HAP-1 (cell line): ENCODE measurements at places on chromosomes 4 and X.

DNA sequence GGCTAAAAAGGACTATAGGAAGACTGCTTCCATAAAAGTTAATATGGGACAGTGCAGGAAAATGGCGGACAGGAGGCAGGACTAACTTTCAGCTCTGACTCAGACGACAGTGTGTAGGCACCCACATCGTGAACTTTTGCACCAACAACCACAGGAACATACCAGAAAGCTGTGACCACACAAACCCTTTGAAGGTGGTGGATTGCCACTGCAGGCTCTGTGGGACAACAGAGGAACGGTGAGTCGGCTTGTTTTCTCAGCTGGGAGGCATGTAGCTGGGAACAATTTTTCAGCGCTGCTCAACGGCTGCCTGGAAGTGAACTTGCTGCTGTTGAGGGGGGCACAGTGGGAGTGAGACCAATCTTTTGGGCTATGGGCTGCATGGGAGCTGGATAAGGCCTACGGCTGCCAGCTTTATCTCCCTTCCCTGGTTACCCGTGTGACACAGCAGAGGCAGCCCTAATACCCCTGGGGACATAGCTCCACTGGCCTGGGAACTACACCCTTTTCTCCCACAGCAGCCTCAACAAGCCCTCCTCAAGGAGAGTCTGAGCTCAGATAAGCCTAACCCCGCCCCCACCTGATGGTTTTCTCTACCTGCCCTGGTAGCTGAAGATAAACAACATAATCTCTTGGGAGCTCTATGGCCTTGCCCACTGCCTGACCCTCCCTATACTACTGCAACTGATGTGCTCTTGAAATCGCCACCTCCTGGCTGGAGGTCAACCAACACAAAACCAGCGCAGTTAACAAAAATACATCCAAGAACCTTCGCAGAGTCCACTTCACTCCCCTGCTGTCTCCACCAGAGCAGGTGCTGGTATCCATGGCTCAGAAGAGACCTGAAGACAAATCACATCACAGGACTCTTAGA lies 1537.0 kb downstream of the C4orf33 start:
- no peak for DNase-seq

DNA sequence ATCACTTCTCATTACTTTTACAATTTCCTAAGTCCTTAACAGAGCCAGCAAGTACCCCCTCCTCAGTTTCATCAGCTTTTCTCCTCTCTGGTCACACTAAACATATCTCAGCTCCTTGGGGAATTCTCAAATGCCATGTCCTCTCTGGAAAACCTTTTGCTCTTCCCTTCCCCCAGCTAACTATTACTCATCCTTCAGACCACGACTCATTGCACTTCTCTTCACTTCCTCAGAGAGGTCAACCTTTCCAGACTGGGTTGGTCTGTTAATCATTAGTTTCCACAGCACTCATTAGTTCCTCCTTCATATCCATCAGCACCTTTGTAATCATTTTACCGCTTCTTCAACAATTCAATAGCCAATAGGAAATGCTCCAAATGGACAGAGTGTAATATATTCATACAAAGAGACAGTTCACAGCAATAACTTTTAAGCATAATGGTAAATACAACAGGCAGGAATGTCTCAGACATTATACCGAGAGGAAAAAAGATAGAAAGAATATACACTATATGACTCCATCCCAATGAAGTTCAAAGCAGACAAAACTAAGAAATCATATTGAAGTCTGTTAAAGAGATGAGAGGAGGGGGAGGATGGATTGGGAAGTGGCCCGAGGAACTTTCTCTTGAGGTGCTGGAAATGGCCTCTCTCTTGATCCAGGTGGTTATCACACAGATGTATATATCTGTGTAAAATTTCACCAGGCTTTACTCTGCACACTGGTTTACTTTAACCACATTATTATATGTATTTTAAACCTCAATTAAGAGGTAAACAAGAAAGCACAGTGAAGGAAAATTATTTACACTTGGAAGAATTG lies 39.6 kb downstream of the DDX60L start:
- no peak for DNase-seq

GRCh38 chr4:48226199-48226598 lies 43.4 kb downstream of the TEC start:
- DNase-seq, result no peak

GRCh38 chr4:4325321-4325720 lies 35.3 kb downstream of the ZBTB49 start:
- DNase-seq, result no peak

GRCh38 chrX:36978886-36979285 lies 29.3 kb upstream of the FAM47C start:
- no peak for DNase-seq

GRCh38 chrX:29826742-29827141 lies 388.6 kb upstream of the MAGEB2 start:
- no peak for DNase-seq

DNA sequence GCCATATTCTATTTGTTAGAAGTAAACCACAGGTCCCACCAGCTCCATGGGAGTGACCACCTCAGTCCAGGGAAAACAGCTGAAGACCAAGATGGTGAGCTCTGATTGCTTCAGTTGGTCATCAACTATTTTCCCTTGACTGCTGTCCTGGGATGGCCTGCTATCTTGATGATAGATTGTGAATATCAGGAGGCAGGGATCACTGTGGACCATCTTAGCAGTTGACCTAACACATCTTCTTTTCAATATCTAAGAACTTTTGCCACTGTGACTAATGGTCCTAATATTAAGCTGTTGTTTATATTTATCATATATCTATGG lies 16.1 kb downstream of the TLR8 start:
- DNase-seq, result no peak

- DNase-seq, result no peak
Observed at GRCh38 chrX:53717205-53717604, 30.7 kb upstream of the HUWE1 start.

DNA sequence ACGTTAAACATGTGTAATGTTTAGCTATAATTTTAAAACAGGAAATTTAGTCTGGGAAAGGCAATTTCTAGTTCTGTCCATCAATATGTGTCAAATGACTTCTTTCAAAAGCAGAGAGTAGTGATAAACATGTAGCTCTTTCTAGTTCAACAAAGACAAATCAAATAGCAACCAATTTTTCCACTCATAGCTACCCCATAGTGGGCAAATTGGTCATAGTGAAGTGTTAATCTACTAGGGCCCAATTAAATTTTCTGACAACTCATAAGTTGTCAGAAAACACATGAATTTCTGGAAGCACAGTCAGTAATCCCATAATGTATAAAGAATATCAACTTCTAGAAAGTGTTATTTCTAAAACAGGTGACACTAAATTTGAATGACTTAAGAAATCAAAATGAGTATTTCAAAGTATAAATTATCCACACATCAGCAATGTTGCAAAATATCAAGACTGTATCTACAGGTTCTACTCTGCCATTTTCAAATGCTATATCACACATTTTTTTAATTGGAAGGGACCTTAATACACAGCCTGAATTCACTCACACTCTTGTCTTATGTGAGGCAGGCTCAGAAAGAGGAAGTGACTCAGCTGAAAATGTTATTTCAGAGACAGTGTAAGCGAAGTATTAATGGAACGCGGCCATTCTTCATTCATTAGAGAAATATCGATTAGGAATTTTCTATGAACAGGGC lies 7.7 kb downstream of the OCIAD2 start:
- no peak for DNase-seq

DNA sequence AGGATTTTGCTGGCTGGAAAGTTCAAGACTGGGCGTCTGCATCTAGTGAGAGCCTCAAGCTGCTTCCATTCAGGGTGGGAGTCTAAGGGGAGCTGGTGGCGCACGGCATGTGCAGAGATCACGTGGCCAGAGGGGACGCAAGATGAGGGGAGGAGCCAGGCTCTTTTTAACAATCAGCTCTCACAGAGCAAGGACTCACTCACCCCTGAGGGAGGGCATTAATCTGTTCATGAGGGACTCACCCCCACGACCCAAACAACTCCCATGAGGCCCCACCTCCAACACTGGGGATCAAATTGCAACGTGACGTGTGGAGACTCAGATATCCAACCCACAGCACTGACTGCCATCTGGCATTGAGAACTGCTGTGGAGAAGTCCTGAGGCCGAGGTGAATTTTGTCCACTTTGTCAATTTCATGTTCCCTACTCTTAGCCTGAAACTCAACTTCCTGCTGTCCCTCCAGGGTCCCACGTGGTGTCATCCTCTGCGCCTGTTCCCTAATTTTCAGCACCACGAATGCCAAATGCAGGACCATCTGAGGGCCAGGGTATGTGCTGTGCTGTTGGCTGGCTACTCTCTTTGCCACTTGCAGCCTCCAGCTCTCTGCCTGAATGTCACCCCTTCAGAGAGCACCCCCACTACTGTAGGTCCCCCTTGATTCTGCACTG lies 5.6 kb downstream of the ZFP92 start:
- DNase-seq, result no peak
